ENCODE measurements at places on chromosomes 5 and 9.
A peak's percentile ranks its signal among the peaks of the same experiment; 100 is the strongest.

GRCh38 chr5:163478126-163478981 lies 17.9 kb downstream of the HMMR start:
- DNase-seq = no peak

- no peak for DNase-seq
Observed at GRCh38 chr9:98795970-98796363, 388 bp downstream of the ANKS6 start.

- no peak for DNase-seq
Observed at GRCh38 chr5:59140133-59140532, 557.3 kb downstream of the RAB3C start.

DNA sequence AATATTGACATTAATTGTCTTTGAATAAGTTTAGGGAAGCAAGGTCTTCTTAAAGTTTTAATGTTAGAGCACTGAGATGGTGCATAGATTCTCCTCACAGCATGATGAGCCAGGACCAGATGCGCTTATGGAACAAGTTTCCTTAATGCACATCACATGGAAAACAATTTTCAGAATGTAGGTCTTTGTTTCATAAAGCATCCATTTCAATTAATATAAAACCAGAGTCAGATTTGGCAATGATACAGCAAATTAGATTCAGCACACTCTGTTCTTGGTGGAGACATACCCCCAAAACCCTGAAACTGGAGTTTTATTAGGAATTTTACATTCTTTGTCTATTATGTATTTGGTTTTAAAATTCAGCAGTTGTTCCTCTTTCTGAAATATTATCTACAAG lies 402.1 kb upstream of the SEMA6A start:
- no peak for DNase-seq

GRCh38 chr5:176389135-176390123 lies 878 bp downstream of the HIGD2A start:
- DNase-seq = no peak

GRCh38 chr5:123294544-123294943 lies 128.7 kb downstream of the CEP120 start:
- DNase-seq = no peak

- no peak for DNase-seq
Observed at GRCh38 chr5:32462618-32463017, 18.1 kb upstream of the ZFR start.

GRCh38 chr5:77649776-77650175 lies 11.3 kb upstream of the OTP start:
- no peak for DNase-seq

- DNase-seq = no peak
Observed at GRCh38 chr5:122202952-122203351, 73.6 kb downstream of the ZNF474 start.

DNA sequence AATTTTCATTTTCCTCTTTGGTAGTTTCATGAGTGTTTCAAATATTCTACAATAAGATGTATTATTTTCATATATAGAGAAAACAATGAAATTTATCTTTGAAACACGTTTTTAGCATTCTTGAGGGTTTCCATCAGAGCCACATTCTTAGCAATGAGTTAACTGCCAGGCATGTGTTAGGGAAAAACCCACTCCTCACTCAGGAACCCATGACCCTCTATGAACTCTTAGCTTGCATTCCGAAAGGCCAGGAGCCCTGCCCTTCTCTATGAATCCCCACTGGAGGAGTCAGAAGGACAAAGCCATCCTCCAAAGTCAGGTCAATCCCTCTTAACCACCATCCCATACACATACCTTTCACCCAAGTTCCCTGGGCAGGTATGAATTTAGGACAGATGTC lies 57.5 kb downstream of the ADAMTS12 start:
- DNase-seq = no peak

- DNase-seq = peak; percentile 81
Observed at GRCh38 chr5:17172791-17173190, 44.6 kb upstream of the BASP1 start.

DNA sequence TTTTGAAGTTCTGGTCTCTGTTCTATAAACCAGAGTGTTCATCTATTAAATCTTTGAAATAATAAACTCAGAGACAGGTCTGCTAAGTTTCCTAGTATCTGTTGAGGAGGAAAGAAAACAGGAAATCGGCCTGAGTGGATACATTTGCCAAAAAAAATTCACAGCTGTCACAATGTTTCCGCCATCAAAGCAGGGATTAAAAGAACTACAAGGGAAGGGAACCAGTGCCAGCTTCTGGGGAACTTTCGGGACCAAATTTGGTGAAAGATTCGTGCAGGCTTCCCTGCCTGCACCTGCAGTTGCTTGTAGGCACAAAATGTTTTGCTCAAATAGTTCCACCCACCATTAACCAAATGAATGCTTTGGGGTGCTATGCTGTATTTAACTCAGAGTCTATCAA lies 267.5 kb downstream of the MSX2 start:
- no peak for DNase-seq

- DNase-seq = no peak
Observed at GRCh38 chr9:104068546-104068945, 25.6 kb upstream of the SMC2 start.

DNA sequence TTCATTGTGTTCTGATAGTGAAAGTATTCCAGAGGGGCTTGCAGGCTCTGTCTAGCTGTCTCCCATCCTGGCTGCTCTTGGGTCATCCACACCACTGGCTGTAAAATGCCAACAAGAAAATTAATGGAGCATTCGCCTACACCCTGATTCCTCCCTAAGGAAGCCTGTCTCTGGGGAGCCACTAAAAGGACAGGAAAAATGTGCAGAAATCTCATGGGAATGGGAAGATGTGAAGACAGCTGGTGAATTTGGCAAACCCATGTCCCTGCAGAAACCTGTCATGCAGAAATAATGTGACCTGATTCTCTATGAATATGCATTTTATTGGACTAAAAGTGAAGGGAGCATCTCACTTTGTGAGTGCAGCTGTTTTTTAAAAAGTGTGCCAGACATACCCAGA lies 265.6 kb downstream of the TUSC1 start:
- no peak for DNase-seq

- DNase-seq = no peak
Observed at GRCh38 chr9:78004478-78005229, 27.0 kb downstream of the GNAQ start.

- DNase-seq = no peak
Observed at GRCh38 chr9:93693129-93693528, 116.7 kb downstream of the PHF2 start.

- DNase-seq = no peak
Observed at GRCh38 chr9:125227761-125228160, 13.4 kb downstream of the HSPA5 start.

DNA sequence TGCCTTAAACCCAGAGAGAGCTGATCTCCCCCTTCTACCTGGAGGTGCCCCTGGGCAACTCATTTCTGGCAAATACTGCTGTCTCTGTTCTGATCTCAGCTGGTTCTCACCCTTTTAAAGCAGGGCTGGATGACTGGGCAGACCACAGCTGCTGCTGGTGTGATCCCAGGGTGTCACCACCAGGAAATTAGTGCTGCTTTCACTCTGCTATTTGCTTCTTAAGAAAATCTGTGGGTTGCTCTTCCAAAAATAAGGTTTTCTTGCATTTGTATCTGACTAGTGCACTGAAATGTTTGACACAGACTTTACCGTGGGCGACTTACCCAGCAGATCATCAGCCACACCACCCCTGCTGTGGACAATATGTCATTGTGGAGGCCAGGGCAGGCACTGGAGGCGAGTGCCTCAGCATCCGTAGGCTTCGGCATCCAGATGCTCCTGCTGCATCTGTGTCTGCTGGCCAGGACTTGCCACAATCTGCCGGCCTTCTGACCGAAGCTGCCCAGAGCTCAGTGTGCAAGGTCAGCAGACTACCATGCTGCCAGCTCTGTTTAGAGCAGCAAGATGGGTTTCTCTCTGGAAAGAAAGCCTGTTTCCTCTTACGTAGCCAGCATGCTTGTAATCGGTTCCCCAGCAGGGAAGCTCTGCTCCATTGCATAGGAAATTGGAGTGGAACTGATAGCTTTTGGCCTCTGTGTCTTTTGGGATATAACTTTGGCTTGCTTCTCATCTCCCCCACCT lies 13.6 kb downstream of the ARHGAP26 start:
- no peak for DNase-seq

DNA sequence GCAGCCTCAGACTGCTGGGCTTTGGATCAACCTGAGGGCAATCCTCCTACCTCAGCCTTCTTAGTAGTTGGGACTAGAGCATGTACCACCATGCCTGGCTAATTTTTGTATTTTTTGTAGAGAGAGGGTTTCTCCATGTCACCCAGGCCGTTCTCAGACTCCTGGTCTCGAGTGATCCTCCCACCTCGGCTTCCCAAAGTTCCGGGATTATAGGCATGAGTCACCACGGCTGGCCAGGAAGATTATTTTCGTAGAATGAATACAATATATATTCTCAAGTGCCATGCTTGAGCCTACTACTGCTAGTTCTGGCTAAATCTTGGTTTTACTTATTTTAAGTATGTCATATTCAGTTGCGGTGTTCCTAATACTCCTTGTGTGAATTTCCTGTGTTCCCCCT lies 88.2 kb upstream of the CLINT1 start:
- DNase-seq = no peak

DNA sequence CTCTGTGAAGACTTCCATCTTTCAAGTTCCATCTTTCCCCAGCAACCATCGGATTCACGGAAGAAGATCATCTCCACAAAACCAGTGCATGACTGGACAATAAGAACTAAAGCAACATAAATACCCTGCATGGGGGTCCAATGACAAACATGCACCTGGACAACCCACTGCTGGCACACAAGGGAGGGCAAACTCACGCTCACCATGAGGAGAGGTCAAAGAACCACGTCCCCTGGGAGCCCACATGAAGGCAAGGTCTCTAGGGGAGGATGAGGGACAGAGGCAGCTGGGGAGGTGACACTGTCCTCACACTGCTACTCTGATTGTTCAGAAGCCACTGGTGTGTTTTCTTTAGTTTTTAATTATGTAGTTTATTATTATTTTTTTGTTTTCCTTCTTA lies 190.8 kb downstream of the MED10 start:
- DNase-seq = no peak
